ENCODE measurements at places on chromosomes 3 and 15. TPM values are rescaled to one million over a fixed set of nuclear protein-coding genes. Genes with fewer than 3 reads are reported as not detected.

DNA sequence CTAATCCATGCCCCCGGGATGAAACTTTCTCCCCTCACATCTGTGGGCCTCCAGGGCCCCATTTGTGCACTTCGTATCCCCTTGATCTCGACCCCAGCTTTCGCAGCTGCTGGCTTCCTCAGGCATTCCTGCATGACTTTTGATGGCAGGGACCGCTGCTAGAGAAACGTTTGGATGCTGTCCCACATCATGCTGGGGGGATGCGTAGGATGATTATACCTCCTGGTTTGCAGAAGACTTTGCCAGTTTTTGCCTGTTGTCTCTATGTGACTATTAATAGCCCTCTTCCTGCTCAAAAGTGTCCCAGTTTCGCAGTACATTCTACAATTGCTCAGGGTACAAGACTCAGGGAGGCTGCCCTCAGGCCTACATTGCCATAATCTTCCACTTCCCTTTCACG lies 10.4 kb upstream of the KCNAB1 start:
- no peak for DNase-seq

- DNase-seq = no peak
These were observed 36.5 kb downstream of the KLF15 start for GRCh38 chr3:126320517-126321293.

- no peak for DNase-seq
These were observed 25.7 kb downstream of the IQGAP1 start for GRCh38 chr15:90413411-90414379.

Gene IGF2BP2
- not detected for total RNA-seq

Gene GPR156
- total RNA-seq = 0.17 TPM
